ENCODE measurements at places on chromosomes 13 and 19. TPM values are rescaled to one million over a fixed set of nuclear protein-coding genes. Genes with fewer than 3 reads are reported as not detected.

The GPC5 gene
- 0.19 TPM for total RNA-seq

The KLK14 gene
- total RNA-seq: not detected

The EDNRB gene
- total RNA-seq: 27.0 TPM

The SBSN gene
- not detected for total RNA-seq

The GAS6 gene
- 111 TPM for total RNA-seq

The POLR2E gene
- total RNA-seq: 173 TPM

The ETHE1 gene
- 62.4 TPM for total RNA-seq

The PLEKHA4 gene
- total RNA-seq: 2.0 TPM

The KLK3 gene
- total RNA-seq: not detected

The ZNF428 gene
- total RNA-seq: 36.6 TPM

The ZNF793 gene
- total RNA-seq: 0.86 TPM

The SLC46A3 gene
- 3.3 TPM for total RNA-seq

The CDC37 gene
- total RNA-seq: 289 TPM

The ZNF350 gene
- 9.1 TPM for total RNA-seq

The HTR2A gene
- not detected for total RNA-seq

Data from vein endothelial cell (primary cell).